ENCODE measurements at places on chromosomes 1 and 21.

DNA sequence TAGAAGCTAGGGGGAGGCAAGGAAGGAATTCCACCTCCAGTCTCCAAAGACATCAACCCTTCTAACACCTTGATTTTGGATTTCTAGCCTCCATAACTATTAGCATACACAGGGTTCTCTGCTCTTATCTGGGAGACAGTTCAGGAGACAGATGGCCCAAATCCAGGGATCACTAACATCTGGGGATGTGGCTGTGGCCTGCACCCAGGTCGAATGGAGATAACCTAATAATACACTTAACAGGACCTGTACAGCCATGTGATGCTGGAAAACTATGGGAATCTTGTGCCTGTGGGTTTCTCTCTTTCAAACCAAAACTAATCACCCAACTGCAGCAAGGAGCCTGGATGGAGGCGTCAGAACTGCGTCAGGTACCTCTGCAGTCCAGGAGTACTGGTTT lies 47.6 kb downstream of the KIAA0319L start:
- DNase-seq: no peak

DNA sequence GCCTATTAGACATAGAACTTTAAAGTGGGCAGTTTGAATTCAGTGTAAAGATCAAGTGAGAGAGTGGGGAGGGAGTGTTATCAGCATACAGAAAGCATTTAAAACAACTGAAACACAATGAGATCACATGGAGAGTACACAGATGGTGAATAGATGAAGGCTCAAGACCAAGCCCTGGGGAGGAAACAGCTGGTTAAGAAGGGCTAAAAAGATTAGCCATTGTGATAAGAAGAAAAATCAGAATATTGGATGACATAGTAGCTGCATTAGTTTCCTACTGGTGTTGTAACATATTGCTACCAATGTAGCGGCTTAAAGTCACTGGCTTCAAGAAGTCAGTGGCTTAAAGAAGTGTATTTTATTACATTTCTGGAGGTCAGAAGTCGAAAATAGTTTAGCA lies 443.4 kb upstream of the RGS18 start:
- peak; percentile 50 for DNase-seq

GRCh38 chr1:43875331-43875730 lies 58.3 kb upstream of the ARTN start:
- DNase-seq: no peak

GRCh38 chr1:61013189-61013945 lies 69.0 kb upstream of the NFIA start:
- peak; percentile 93 for DNase-seq

DNA sequence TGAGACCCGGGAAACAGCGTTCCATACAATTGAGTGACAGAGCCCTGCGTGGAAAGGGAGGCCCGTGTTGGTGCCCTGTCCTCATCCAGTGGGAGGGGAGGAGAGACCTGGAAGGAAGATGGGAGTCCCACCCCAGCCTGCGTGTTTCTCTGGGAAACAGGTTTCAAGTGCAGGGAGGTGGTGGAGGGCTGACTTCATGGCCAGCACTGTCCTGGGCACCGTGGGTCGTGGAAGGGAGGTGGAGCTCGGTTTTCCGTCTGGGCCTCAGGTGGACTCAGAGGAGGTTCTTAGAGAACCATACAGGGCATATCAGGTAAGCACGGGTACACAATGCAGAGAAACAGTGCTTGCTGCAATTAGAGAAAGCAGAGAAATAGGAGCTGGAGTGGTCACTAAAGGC lies 222.6 kb downstream of the CAMTA1 start:
- no peak for DNase-seq
